Aorta (tissue), 5 donors: ENCODE measurements at places on chromosomes 12 and 14.

DNA sequence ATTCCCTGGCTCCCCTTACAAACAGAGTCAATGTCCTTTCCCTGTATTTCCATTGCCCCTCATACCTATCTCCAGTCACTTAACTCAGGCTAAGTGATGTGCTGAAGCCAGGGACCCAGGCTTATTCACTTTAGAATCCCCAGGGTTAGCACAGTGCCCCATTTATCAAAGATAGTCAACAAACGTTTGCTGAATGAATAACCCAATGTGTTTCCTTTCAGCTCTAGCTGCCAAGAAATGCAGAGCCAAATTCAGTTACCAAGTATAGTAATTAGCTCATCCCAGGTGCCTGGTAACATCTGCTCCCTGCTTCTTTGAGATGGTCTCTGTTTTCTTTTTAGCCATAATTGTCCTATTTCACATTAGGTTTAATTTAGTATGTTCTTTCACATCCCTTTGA lies 189.5 kb downstream of the PHLDA1 start:
- DNase-seq: no peak

DNA sequence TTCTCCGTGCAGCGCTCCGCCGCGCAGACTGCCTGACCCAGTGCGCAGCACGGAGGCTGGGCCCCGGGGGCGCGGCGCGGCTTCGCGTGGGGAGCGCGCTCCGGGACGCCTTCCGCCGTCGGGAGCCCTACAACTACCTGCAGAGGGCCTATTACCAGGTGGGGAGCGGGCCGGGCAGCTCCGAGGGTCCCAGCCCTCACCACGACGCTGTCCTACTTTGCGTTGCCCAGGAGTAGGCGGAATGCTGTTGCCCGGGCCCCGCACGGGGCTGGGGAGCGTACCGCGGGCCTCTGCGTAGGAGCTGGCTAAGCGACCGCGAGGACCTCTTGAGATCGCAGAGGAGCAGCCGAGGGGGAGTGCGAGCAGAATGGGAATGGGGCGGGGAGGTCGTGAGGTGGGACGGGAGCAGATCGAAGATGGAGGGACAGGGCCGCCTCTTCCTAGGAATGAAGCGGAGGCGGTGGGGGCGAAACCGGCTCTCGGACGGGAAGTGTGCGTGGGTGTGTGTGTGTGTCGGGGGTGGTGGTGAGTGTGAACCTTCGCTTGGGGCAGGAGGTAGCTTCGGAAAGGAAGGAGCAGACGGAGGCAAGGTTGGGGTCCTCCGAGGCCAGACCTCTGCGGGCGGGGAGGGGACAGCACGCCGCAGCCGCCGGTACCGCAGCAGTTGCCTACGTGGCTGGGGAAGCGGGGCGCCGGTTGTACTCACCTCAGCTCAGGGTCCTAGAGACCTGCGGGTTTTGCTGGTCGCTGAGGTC lies 751 bp downstream of the P3H3 start:
- DNase-seq: peak; percentile 70

DNA sequence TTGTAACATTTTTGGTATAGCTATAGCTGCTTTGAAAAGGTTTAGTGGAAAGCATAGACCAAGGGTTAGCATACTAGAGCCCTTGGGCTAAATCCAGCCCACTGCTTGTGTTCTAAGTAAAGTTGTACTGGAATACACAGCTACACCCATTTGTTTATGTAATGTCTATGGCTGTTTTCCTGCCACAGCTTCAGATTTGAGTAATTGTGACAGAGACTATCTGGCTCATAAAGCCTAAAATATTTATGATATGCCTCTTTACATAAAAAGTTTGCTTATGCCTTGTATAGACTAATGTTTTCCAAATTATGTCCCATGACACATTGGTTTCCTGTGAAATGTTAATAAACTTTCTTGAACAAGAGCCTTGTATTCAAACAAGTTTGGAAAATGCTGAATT lies 234.8 kb upstream of the ATP2B1 start:
- no peak for DNase-seq

DNA sequence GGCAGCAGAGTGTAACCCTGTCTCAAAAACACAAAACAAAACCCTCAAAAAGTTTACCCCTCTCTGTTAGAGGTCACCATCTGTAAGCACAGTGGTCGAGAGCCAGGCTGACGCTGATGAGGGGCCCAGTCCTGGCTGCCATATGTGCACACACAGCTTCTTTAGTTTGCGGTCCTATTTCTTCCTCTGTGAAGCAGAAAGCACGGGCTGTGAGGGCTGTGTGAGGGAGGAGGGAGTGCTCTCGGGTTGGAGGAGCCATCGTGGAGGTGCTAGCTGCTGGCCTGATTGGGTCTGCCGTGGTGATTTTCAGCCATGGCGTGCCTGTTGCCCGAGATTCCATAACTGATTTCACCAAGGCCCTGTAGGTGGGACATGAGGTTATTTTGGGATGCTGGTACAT lies 3.5 kb downstream of the ULK1 start:
- no peak for DNase-seq

- peak; percentile 61 for DNase-seq
These were observed 754 bp downstream of the ZNF605 start for GRCh38 chr12:132955094-132956010.

DNA sequence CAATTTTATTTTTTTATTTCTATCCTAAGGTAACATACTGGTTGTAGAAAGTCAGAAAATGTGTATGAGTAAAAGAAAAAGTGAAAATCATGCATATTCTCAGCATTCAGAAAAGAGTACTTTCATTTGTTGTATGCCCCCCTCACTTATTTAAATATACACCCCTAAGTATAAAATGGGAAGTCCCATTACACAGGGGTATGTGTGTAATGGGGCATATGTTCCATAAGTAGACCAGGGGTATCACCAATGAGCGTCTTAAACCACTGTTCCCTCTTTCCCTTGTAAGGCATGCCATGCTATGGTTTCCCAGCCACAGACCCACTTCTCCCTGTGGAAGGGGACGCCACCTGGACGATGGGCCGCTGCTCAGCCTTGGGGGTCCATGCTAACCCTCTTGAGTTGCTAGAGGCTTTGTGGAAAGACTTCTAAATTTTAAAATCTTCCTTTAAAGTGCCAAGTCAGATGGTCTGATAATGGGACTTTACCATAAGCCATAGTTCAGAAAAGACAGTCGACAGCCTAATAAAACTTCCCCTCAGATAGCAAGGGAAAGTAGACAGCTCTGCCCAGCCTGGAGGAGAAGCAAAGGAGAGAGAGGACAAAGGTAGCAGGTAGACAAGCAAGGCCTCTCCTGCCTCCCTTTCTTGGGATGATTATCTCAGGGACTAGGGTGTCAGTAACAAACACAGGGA lies 118.2 kb downstream of the ZFP36L1 start:
- DNase-seq: no peak
